Kidney (tissue), 22 donors: ENCODE measurements at places on chromosomes 11 and 22. TPM values are rescaled to one million over a fixed set of nuclear protein-coding genes. Genes with fewer than 3 reads are reported as not detected.

The MRGPRX4 gene
- polyA plus RNA-seq, result not detected

The UPK3A gene
- polyA plus RNA-seq, result not detected

The SMCO4 gene
- polyA plus RNA-seq, result 102 TPM

The SAMM50 gene
- 57.0 TPM for polyA plus RNA-seq

The CHID1 gene
- polyA plus RNA-seq, result 128 TPM

The CELSR1 gene
- 15.7 TPM for polyA plus RNA-seq

The ANO1 gene
- polyA plus RNA-seq, result 2.0 TPM

The CHORDC1 gene
- 12.3 TPM for polyA plus RNA-seq

The CYTH4 gene
- 1.9 TPM for polyA plus RNA-seq

The CYB561A3 gene
- 29.7 TPM for polyA plus RNA-seq

The PLAAT2 gene
- polyA plus RNA-seq, result 49.5 TPM

The CAPRIN1 gene
- 83.3 TPM for polyA plus RNA-seq

The IGLL1 gene
- not detected for polyA plus RNA-seq

The POU2AF1 gene
- polyA plus RNA-seq, result 0.95 TPM

The NLRP14 gene
- polyA plus RNA-seq, result 0.28 TPM

The TNNT3 gene
- not detected for polyA plus RNA-seq

The PATE2 gene
- not detected for polyA plus RNA-seq

The OR4D6 gene
- polyA plus RNA-seq, result not detected

The CNIH2 gene
- polyA plus RNA-seq, result not detected

The SCGB1A1 gene
- not detected for polyA plus RNA-seq

The RCOR2 gene
- polyA plus RNA-seq, result 0.86 TPM

The HBG1 gene
- polyA plus RNA-seq, result not detected

The HORMAD2 gene
- not detected for polyA plus RNA-seq

The OR51B4 gene
- polyA plus RNA-seq, result not detected

The SERHL2 gene
- polyA plus RNA-seq, result 4.9 TPM

The NXPE1 gene
- polyA plus RNA-seq, result not detected

The ALDH3B2 gene
- polyA plus RNA-seq, result 2.1 TPM

The FOLR3 gene
- polyA plus RNA-seq, result 65.0 TPM

The FAT3 gene
- 0.09 TPM for polyA plus RNA-seq

The SMTNL1 gene
- polyA plus RNA-seq, result not detected

The FGF4 gene
- polyA plus RNA-seq, result not detected

The RAB39A gene
- not detected for polyA plus RNA-seq

The ANAPC15 gene
- polyA plus RNA-seq, result 79.8 TPM

The PHLDA2 gene
- 9.0 TPM for polyA plus RNA-seq
